ENCODE measurements at places on chromosomes 3 and 15. TPM values are rescaled to one million over a fixed set of nuclear protein-coding genes. Genes with fewer than 3 reads are reported as not detected.

DNA sequence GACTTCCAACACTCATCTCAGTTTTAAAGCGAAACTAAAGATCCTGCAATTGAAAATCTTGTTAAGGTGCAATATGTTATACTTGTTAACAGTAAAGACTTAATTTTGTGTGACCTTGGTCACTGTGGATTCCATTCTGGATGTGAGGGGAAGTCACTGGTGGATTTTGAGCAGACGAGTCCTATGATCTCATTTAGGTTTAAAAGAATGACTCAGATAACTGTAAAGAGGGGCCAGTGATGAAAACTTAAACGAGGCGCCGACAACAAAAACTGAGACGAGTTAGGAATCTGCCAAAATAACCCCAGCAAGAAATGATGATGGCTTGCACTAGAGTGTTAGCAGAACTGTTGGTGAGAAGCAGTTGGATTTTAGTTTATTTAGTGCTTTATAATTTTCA is 56.5 kb downstream of the LRRC28 start:
- no peaks in the 10 kb centered on the region for H3K36me3 ChIP-seq
- peaks cover 23% of the 10 kb centered on the region for H3K4me1 ChIP-seq
- H3K27me3 ChIP-seq = no peaks in the 10 kb centered on the region
- no peak for DNase-seq
- no peak overlapping the region for H3K4me3 ChIP-seq

DNA sequence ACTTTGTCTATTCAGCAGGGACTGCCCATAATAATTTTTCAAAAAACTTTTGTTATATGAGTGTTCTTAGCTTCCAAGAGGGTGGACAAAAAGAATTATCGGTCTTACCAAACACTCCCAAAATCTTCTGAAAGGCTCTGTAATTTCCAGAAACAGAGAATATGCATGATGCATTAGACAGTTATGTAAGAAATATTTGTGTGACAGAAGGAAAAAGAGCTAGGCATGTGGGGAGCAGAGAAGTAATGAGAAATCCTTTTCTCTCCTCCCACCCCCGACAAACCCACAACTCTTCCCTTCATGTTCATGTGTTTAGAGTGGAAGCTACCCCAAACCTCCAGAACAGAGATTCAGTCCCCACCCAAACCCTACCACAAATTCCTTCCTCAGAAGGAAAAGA is 86.8 kb downstream of the MYO5A start:
- no peak for DNase-seq
- no peaks in the 10 kb centered on the region for H3K4me1 ChIP-seq
- H3K36me3 ChIP-seq = no peaks in the 10 kb centered on the region
- no peaks in the 10 kb centered on the region for H3K27me3 ChIP-seq
- H3K27ac ChIP-seq = no peak overlapping the region

DNA sequence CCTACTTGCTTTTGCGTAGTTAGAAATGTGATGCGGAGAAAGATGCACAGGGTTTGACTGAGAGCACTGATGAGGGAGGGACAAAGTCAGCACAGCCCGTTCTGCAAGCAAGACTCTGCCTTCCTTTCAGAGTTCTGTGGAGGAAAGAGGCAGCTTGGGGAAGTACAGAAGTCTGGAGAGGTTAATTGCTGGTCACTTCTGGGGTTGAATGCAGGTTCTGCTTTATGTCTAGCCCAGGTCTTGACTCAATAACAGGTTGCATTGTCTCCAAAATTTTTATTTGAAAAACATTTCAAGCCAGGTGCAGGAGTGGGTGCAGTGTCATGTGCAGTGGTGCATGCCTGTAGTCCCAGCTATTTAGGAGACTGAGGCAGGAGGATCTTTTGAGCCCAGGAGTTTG is 461.7 kb downstream of the NR2F2 start:
- H3K4me1 ChIP-seq = no peaks in the 10 kb centered on the region

Gene GCHFR
- total RNA-seq = 2.2 TPM

- no peaks in the 10 kb centered on the region for H3K27me3 ChIP-seq
- H3K4me3 ChIP-seq = no peak overlapping the region
- DNase-seq = no peak
- no peak overlapping the region for H3K27ac ChIP-seq
- H3K4me1 ChIP-seq = no peaks in the 10 kb centered on the region
- no peaks in the 10 kb centered on the region for H3K36me3 ChIP-seq
Observed at GRCh38 chr3:152040319-152040718, 166.9 kb downstream of the SUCNR1 start.

DNA sequence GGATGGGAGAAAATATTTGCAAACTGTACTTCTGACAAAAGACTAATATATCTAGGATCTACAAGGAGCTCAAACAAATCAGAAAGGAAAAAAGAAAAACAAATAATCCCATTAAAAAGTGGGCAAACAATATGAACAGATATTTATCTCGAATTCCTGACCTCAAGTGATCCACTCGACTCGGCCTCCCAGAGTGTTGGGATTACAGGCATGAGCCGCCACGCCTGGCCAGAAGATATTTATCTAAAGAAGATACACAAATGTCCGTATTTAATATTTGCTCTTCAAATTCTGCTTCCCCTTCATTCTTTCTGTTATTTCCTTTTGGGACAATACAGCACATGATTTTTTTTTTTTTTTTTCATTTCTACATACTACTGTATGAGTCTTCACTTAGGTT is 151.7 kb upstream of the GRM7 start:
- no peaks in the 10 kb centered on the region for H3K4me1 ChIP-seq
- no peaks in the 10 kb centered on the region for H3K27me3 ChIP-seq
- H3K36me3 ChIP-seq = no peaks in the 10 kb centered on the region
- no peak overlapping the region for H3K4me3 ChIP-seq
- no peak for DNase-seq
- H3K27ac ChIP-seq = no peak overlapping the region

DNA sequence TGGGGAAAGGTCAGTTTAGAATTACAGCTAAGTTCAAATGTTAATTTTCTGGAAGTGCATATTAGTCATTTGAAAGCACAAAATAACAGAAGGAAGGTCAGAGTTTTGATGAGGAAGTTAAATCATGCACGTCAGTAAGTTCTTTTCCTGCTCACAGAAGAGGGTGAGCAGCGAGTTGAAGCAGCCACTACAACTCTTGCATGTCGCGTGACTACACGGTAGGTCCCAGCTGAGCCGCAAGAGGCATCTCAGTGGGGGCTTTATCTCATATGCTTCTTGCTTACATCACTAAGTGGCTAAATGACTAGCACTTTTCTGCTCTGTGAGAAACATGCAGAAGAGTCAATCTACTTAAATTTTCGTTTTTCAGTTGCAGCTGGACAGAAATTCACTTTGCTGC is 21.3 kb upstream of the SEC62 start:
- H3K4me3 ChIP-seq = no peak overlapping the region
- no peak for DNase-seq
- no peaks in the 10 kb centered on the region for H3K36me3 ChIP-seq
- H3K27me3 ChIP-seq = no peaks in the 10 kb centered on the region
- H3K27ac ChIP-seq = no peak overlapping the region
